AG08396 (cell line): ENCODE measurements at places on chromosomes 6 and 20.

DNA sequence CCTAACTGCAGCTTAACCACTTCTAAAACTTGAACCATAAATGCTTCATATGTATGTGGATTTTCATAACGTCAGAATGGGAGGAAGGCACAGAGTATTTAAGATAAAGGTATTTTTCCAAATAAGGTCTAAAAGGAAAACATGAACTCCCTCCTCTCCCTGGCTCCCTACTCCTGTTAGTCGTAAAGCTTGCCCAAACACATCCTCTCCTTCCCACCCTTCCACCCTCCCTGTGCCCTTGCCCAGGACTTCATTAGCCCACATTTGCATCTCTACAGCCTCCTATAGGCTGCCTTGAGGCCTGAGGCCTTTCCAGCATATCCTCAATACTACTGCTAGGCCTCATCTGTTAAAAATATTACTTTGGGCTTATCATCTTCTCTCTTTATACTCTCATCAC lies 17.1 kb upstream of the SMIM13 start:
- DNase-seq = no peak

GRCh38 chr6:15269011-15269410 lies 23.1 kb downstream of the JARID2 start:
- no peak for DNase-seq

DNA sequence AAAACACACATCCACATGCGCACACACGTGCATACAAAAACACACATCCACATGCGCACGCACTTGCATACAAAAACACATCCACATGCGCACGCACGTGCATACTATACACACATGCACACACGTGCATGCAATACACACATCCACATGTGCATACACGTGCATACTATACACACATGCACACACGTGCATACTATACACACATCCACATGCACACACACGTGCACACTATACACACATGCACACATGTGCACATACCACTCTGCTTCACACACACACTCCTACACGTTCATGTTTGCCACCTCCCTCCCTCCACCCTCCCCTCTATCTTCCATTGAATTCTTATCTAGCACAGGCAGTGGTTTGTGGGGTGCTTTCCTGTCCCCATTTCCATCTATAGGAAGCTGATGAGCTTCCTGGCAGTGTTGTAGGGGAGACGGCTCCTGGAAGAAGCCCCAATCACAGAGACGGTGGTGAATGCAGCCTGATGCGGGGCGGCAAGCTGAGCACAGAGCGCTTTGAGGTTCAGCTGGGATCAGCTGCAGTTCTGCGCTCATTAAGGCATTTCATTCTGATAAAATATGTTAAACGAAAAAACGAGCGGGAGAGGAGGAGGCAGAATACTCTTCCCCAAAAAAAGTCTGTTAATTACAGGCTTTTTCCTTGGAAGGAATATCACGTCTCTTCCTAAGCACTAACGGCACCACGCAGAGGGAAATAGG lies 287.7 kb downstream of the TAF4 start:
- no peak for DNase-seq

DNA sequence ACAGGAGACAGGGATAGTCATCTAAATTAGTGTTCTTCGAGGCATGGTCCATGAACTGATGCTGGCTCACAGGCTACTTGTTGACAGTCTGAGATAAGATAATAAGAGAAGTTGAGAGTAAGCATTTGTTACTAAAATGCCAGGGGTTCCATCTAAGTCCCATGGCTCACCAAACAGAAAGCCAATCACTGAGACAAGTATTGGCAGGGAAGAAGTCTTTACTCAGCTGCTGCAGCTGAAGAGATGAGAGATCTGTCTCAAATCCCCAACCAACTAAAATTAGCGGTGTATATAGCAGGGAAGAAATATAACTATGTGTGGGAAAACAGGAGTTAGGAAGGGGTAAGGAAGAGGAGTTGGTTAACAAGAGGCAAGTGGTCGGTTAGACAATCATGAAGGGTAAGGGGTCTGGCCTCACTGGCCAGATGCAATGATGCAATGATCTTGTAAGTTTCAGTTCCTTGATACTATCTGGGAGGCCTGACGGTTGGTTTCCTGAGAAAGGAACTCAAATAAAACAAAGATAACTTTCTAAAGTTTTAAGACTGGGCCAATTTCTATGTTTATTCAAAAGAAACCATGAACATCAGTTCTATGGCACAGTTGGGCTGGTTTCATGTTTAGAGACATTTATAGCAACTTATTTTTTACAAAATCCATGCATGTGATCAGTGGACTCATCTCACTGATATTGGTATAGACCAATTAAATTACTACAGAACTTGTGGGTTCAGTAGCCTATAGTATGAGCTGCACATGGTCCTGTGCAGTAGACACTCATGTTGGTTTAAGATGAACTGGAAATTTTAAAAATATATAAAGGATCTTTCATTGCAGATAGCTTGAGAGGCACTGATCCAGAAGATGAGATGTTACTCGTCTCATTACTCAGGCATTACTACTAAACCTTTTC lies 9.9 kb upstream of the HEBP2 start:
- no peak for DNase-seq

DNA sequence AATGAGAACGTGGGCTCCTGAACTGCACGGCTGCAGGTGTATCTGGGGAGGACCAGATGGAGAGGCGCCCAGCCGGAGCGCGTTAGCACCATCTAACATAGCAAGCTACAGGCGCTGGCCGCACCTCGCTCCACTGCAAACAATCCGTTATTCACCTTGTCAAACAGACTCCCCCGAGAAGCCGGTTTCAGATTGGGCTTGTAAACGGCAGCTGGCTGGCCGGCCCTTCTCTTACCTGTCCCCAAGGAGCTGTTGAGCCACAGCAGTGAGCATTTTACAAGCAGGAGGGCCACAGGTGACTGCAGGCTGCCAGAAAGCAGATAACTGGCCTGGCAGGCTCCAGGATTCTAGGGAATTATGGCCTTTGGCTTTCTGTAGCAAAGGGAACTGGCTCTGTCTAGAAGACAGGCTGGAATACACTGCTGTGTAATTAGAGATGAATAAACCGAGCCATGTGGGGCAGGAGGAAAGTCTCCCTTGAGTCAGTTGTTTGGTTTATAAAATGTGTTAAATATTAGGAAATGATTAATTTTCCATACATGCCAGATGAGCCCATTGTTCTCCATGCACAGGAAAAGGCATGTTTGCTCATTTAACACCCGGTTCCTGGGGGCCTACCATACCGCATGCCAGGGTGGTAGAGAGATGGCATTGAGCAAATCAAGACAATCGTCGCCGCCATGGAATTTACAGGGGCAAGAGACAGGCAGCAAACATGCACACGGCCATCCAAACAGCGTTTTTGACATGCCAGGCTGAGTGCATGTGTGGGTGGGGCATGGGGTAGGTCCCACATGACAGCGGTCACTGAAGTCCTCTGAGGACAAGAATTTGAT lies 159.3 kb downstream of the NFATC2 start:
- no peak for DNase-seq

- no peak for DNase-seq
These were observed 97.1 kb upstream of the GRIK2 start for GRCh38 chr6:101296169-101296960.

GRCh38 chr6:53666271-53666626 lies 693 bp upstream of the KLHL31 start:
- DNase-seq = no peak

- no peak for DNase-seq
These were observed 55.9 kb upstream of the PSMF1 start for GRCh38 chr20:1062334-1063010.

DNA sequence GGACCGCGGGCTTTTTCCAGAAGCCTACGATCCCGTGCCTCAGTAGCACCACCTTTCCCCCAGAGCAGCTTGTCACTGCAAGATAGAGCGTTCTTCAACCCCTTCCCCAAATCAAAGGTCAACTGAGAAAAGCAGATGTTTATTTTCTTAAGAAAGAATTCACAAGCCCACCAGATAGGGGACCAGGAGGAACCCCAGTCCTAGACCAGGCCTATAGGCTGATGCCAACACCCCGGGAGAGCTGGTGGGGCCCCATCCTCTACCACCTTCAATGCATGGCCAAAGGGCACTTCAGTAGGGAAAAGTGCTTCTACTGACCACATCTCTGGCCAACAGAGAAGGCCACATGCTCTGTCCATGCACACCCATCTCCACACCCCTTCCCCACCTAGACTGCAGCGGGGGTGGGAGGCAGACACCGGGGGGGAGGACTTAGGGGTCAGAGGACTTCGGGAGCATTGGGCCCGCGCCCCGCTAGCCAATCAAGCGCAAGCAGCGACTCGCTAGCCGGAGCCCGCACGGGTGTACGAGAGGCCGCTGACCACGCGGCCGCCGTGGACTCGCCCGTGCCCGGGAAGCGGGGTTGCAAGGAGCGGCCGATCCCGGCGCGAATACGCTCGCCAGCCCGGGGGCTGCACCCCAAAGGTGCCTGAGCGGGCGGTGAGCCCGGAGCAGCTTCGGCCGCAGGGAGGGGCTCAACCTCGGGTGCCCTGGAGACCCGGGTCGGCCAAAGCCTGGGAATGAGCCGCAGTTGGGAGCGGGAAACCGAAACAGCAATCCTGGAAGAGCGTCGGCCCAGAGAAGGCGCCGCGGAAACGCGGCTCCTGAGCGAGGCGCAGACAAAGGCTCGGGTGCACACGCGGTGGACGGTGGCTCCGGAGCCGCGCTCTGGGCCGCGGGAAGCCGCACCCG lies 2.8 kb downstream of the PDE10A start:
- no peak for DNase-seq

- no peak for DNase-seq
These were observed 154.7 kb upstream of the RIN2 start for GRCh38 chr20:19603376-19603750.
